NCI-H524 treated with DMSO at 0.1 percent for 48 hours (cell line): ENCODE measurements at places on chromosomes 3 and 15.

DNA sequence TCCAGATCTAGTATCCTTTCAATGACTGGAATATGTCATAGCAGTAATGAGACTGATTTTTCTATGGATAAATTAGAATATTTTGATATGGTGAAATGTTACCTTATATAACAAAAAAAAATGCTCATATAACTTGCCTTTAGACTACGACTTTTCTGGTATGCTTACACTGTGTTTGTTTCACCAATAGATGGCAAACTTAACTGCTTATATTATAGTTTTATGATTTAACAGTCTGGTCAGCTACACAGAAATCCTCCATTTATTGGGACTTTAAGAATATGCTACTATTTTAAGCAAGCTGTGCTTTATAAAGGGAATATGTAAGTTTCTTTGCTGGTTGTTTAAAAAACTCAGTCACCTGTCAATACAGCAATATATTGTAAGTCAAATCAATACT lies 205.6 kb downstream of the VGLL3 start:
- no peak for DNase-seq

GRCh38 chr3:146115619-146116018 lies 45.4 kb downstream of the PLOD2 start:
- DNase-seq = no peak

- no peak for DNase-seq
These were observed 11.9 kb downstream of the SMAD6 start for GRCh38 chr15:66713843-66714508.

DNA sequence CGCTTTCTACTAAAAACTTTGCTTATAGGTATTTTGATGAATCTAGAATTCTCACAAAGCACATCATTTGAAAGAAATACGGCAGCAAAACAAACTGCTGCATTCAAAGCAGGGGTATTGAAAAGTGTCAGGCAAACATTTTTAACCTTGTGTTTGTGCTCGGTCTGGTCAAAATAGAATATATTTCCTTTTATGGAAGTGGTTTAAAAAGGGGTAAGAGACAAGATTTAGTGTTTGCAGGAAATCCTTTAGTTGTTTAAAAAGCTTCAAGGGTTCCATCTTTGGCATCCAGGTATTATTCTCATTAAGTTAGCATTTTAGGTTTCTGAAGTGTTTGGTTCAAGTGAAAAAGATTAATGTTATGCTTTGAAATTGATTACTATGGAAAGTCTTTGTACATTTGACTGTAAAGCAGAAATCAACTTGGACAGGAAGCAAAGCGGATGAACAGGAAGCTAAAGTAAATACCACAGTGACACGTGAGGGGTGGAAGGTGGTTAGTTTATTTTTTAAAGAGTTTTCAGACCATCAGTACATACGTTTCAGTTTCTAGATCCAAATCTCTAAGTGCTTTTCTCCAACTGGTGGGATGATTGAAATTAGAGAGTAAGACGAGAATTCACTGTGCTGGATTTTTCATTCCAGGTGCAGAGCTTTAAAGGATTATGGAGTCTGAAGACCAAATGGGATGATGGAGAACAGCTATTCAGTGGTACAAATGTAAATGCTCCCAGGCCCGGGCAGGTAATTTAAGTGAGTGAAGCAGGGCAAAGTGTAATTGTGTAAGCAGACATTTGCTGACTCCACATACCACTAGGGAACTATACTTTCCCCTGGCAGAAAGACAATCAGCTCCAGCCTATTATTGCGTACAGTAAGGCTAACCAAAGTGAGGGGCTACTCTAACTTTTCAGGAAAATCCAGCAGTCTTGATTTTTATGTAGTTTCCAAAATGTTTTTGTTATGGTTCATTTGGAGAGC lies 341.8 kb upstream of the TBL1XR1 start:
- no peak for DNase-seq

GRCh38 chr15:40032125-40032839 lies 6.7 kb downstream of the SRP14 start:
- DNase-seq = no peak

GRCh38 chr3:48034000-48034516 lies 17.8 kb upstream of the MAP4 start:
- DNase-seq = no peak

DNA sequence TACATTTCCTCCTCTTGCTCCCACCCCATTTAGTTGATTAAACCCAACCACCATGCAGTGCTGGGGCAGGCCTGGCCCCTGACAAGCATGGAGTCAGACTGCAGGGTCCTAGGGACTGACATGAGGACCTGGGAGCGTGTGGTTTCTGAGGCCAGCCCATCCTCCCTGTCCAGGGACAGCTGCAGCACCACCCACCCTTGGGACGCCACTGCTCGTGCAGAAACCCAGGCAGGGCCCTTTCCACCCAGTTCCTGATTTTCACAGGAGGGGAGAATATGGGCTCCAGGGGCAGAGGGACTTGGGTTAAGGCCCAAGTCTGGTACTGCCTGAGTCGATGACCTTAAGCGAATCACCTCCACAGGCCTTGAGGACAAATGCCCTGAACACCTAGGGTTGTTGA lies 23.7 kb downstream of the PLXND1 start:
- no peak for DNase-seq

DNA sequence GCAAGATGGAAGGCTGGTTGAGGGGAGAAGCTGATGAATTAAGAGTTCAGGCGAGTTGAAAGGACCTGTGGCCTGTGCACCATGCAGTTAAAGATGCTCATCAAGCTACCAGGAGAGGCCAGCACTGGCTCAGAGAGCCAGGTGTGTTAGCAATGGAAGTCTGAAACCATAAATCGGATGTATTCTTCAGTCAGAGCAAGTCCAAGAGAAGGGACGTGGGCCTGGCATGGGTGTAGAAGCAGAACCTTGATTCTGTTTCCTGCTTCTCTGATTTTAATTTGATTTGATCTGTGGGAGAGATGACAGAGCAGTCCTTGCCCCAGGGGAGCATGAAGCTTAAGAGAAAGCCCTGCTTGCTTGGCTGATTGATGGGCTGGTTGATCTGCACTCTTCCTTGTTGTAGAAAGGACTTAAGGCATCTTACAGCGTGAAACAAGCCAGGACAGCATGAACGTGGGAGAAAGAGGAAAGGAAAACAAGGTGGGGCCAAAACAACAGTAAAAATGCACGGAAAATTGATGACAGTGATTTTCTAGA lies 10.9 kb downstream of the TM6SF1 start:
- no peak for DNase-seq

- no peak for DNase-seq
These were observed 172.1 kb upstream of the LRRN1 start for GRCh38 chr3:3627114-3627513.

GRCh38 chr3:29552051-29552450 lies 271.2 kb downstream of the RBMS3 start:
- DNase-seq = no peak

DNA sequence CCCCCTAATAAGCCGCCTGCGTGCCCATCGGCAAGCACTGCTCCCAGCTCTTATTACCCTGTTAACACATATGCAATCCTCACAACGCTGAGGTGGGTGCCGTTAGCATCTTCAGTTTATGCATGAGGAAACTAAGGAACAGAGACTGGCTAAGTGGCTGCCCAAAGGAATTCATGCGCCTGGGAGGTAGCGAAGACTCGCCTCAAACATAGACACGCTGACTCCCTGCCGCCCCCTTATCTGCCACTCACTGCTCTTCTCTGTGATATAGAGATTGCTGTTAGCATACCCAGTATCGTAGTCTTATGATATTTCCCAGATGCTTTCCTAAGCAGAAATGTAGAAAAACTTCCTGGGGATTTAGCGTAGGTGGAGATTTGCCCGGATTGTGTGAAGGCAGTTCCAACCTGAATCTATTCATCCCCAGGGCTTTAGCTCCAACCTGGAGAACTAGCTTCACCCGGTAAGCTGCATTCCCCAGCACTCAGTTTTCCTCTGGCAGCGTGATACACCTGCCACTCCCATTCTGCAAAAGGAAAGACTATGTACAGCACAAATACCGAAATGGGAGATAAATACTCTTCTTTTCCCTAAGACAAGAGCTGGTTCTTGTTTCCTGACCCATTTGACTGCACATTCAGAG lies 23.7 kb upstream of the CD47 start:
- no peak for DNase-seq

DNA sequence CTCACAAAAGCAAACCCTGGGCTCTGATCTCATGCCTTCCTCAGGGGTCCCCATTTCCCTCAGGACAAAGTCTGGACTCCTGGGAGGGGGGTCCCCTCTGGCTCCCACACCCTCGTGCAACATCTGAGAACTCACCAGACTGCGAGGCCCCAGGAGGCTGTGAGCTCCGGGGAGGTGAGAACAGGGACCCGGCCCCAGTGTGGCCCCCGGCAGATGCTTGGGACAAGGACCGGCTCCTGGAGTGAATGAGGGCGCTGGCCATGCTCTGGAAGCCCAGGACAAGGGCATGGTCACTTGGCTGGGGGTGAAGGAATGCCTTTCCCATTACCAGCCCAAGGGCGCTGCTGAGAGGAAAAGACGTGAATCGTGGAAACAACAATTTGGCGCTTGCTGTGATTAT lies 48.0 kb downstream of the LINGO1 start:
- DNase-seq = no peak

DNA sequence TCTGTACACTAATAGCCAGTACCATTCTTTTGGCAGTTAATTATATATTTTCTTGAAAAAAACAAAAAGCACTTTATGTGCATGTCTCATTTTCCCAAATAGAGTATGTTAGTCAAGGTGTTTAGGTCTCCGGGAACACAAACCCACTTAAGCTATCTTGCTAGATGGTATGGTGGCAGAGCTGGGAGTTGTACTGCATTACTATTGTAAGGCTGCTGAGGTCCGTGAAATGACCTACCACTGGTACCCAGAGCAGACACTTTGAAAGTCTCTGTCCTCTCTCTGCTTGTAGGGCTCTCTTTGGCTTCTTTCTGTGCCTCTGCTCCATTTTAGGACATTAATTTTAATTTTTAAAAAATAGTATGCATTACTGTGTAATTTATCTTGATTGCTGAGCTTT lies 8.8 kb downstream of the TMOD3 start:
- no peak for DNase-seq
